Articular chondrocyte of knee joint (primary cell): ENCODE measurements at places on chromosomes 3 and 15. TPM values are rescaled to one million over a fixed set of nuclear protein-coding genes. Genes with fewer than 3 reads are reported as not detected.

PODXL2 gene
- total RNA-seq: 0.78 and 1.1 TPM in 2 replicates

TTLL13 gene
- 0.11 and 0.13 TPM in 2 replicates for total RNA-seq

FBLN2 gene
- total RNA-seq: 53.0 and 56.7 TPM in 2 replicates

PLOD2 gene
- 345 and 363 TPM in 2 replicates for total RNA-seq

C3orf22 gene
- not detected in 2 replicates for total RNA-seq

GOLGA6A gene
- total RNA-seq: 0.11 and 0.13 TPM in 2 replicates

PSTPIP1 gene
- 10.1 and 10.2 TPM in 2 replicates for total RNA-seq

CKMT1B gene
- not detected in 2 replicates for total RNA-seq

HIGD1A gene
- 128 and 146 TPM in 2 replicates for total RNA-seq

KLHL40 gene
- not detected in 2 replicates for total RNA-seq

KCNMB3 gene
- total RNA-seq: 1.3 and 2.9 TPM in 2 replicates

TTC14 gene
- total RNA-seq: 46.6 and 47.2 TPM in 2 replicates
